Activated T-cell treated with anti-CD3 and anti-CD28 coated beads, Interleukin-2, amount 50 U/mL, for 4 hours (primary cell): ENCODE measurements at places on chromosomes 3 and 15. TPM values are rescaled to one million over a fixed set of nuclear protein-coding genes. Genes with fewer than 3 reads are reported as not detected.

GRCh38 chr3:150273396-150273795 lies 134.7 kb upstream of the TSC22D2 start:
- DNase-seq: no peak

DNA sequence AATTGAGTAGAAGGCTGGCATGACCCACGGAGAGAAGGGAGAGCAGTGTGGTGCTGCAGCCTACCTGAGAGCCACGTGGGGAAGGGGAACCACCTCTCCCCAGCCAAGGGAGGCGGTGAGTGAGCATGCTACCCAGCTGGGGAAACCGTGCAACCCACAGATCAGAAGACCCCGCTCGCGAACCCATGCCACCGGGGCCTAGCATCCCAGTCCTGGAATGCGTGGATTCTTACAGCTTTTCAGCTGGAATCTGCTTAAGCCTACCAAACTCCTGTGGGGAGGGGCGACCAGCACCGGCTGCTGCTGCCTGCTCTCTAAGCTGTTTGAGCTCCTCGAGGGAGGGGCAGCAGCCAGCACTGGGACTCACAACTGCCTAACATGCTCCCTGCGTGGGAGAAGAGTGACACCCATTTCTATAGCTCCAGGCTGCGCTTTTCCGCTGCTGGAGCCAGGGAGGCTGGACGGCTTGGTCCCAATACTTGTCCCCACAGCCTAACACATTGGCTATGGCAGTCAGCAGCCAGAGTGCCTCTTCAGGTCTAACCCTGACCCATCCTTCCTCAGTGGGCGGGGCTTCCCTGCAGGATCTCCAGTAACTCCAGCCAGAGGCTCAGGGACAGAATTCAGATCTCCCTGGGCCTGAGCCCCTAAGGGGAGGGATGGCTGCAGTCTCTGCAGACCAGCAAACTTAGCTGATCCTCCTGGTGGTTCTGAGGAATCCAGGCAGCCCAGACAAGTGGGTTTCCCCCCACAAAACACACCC lies 20.0 kb upstream of the TEX55 start:
- no peak for DNase-seq

GRCh38 chr3:128584412-128585020 lies 66.1 kb downstream of the RPN1 start:
- no peak for DNase-seq

DNA sequence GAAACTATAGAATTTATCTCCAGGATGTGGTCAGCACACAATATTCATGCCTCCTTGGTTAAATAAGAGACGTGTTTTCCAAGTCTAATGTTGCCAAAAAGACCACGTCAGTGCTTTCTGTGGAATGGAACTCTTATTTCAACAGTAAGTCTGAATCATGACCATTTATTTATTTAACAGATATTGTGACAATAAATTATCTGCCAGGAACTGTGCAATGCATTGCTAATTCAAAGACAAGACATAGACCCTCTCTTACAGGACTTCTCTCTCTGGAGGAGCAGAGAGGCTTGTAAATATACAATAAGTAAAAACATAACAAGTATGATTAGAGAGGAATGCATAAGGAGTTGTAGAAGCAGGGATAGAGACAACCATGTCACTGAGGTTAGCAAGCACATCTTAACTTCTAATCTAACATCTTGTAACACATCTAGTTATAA lies 227.5 kb downstream of the DTWD1 start:
- no peak for DNase-seq

GRCh38 chr3:43764056-43764455 lies 73.3 kb downstream of the ABHD5 start:
- no peak for DNase-seq

GRCh38 chr3:12931273-12931905 lies 90.0 kb upstream of the RPL32 start:
- DNase-seq: no peak

DNA sequence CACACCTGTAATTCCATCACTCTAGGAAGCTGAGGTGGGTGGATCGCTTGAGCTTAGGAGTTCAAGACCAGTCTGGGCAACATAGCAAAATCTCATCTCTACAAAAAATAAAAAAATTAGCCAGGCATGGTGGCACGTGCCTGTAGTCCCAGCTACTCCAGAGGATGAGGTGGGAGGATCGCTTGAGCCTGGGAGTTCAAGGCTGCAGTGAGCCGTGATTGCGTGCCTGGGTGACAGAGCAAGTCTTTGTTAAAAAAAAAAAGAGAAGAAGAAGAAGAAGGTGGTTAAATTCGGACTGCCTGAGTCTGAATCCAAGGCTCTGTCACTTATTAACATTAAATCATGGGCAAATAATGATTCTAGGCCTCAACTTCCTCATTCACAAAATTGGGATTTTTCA lies 51.0 kb downstream of the EOMES start:
- no peak for DNase-seq

GRCh38 chr3:48118322-48118721 lies 69.9 kb downstream of the CDC25A start:
- no peak for DNase-seq

GRCh38 chr15:69973102-69973714 lies 124.5 kb downstream of the TLE3 start:
- DNase-seq: no peak

DNA sequence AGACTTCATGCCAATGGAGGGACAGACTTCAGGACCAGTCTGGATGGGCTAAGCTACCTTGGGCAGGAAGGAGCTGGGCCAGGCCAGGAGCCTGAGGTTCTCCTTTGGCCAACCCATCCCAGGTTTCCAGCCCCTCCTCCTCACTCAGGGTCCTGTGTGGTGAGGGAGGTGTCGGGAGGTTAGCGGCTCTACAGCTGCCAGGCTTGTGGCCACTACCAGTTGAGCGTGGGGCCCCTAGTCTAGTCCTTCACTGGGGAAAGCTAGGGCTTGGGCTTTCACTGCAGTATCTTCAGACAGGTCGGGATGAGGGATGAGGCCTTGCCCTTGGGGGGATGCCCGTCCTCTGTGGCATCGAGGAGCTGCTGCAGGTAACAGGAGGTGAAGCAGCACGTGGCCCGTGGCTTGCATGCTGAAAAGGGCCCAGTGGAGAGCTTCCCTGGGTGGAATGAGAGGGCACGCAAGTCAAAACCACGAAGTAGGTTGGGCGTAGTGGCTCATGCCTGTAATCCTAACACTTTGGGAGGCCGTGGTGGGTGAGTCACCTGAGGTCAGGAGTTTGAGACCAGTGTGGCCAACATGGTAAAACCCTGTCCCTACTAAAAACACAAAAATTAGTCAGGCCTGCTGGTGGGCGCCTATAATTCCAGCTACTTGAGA lies 8.5 kb upstream of the FANCD2 start:
- no peak for DNase-seq

- no peak for DNase-seq
Observed at GRCh38 chr3:143584474-143584873, 263.8 kb downstream of the SLC9A9 start.

The NOX5 gene
- not detected for total RNA-seq

GRCh38 chr3:44554626-44555592 lies at the start of gene ZKSCAN7:
Gene ZKSCAN7, plus strand, starts transcription at chr3:44555193. Its CDS starts 1,855 bp downstream, at chr3:44557048.
- DNase-seq: peak; percentile 50

The FBXO40 gene
- total RNA-seq: not detected

The SGO1 gene
- total RNA-seq: 6.5 TPM

DNA sequence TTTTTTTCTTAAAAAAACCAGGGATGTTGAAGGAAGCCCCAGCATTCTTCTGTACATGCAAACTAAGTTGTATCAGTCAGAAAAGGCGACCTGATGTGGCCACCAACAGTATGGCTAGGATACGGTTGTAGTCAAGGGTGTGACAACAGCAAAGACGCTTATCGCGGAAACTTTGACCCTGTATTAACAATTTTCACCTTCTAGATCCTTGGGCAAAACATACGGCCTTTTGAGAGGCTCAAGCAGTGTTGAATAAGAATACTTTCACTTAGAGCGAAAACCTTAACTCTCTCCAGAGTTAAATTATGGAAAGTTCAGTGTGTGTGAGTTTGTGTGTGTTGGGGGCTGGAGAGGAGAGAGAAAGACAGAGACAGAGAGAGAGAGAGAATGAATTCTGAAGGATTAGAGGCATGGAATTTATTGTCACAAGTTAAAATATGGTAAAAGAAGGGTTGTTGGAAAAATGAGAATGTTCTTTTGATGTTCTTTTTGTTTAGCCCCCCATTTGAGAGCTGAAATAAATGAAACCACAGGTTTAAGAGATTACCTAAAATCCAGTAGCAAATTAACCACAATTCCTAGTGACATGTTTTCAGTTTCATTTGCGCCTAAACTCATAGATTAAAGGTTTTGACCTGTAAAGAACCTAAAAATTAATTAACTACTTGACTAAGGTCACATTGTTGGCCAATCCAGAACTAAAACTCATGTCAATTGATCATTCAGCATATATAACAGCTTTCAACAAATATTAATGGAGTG lies 9.2 kb downstream of the ALCAM start:
- no peak for DNase-seq

DNA sequence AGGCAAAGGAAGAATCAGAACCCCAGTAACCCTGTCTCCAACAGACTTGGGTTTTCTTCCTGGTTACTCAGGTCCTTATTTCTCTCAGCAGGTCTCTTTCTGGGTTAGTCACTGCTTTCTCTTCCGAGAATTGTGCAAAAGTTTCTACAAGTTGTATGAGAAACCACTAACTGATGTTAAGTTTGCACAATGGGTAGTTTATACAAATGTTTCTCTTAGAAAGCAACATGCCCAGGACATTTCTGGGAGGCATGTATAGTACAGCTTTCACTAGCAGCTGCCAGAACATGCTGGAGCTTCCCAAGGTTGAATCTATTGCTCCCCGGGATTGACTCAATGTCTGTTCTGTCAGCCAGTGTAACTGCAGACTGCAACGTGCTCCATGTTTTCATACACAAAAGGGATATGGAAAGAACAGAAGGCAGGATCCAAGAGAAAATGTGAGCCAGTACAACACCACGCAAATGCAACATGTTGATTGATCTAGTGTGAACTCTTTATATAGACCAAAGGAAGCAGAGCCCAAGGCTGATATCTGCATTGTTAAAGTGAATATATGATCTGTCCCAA lies 887.8 kb downstream of the MCTP2 start:
- DNase-seq: no peak

GRCh38 chr3:148648685-148649352 lies 48.9 kb upstream of the AGTR1 start:
- no peak for DNase-seq

The EXD1 gene
- not detected for total RNA-seq

- DNase-seq: no peak
Observed at GRCh38 chr3:130699765-130700164, 46.9 kb downstream of the PIK3R4 start.

The LRRC2 gene
- 0.03 TPM for total RNA-seq

DNA sequence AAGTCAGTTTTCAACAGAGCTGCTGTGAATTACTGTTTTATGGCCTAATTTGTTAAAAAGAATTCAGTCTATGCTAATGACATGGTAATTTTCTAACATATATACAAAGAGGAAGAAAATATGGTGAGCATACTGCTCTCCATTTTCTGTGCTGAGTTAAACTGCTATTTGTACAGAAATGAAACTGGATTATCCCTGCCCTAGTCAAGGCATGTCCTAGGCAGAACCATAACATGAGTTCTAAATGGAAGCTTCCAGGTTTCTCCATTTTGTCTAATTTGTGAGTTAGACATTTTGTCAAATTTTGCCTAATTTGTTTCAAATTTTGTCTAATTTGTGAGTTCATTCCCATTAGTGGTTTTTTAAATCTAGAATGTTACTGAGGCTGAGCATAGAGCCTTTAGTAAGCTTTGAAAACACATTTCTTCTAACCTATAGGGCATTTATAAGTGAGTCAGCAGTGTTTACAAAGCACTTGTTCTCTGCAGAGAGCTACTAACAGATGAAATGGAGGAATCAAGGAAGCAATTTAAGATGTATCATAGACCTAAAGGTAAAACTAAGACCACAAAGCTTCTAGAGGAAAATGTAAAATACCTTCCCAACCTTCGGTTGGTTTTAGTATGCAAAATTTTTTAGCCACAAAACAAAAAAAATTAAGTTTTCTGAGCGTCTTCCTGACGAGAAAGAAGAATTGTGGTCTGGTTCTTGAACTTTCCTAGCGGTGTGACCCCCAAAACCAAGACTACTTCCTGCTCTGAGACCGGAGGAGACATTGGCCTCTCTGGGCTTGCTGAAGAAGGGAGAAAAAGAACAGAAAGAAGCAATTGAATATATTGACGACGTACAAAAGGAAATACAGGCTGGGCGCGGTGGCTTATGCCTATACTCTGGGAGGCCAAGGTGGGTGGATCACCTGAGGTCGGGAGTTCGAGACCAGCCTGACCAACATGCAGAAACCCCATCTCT lies 9.8 kb downstream of the P2RY14 start:
- no peak for DNase-seq

The FBN1 gene
- 0.22 TPM for total RNA-seq

DNA sequence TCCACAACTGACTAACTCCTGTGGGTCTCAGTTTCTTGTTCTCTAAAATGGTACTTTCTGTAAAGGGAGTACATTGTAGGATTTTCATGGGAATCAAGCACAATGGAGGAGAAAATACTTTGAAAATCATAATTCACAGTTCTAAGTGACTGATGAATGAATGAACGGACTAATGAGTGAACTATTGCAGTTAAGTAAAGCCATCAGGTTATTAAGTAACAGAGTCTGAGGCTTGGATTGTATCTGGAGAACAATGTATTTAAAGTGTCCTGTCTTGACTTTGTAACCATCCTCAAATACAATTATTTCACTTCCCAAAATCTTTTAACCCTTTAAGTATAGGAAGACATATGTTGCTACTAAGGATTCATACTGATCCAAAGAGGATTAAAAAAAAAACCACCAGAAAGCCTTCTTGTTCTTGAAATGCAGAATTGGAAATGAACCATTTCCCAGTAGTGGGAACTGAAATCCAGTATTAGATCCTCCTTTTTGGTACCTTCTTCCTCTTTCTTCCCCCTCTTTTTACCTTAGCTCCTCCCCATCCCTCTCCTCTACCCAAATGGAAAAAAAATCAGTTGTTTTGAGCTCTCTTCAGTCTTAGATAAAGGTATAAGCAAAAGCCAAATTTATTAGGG lies 13.2 kb upstream of the BCL6 start:
- no peak for DNase-seq

The KLHDC8B gene
- 3.5 TPM for total RNA-seq

The MAN2C1 gene
- 216 TPM for total RNA-seq

The CCDC9B gene
- total RNA-seq: 0.13 TPM

GRCh38 chr15:64635499-64636495 lies 139.6 kb downstream of the RBPMS2 start:
- DNase-seq: no peak

The NISCH gene
- total RNA-seq: 60.2 TPM

- DNase-seq: no peak
Observed at GRCh38 chr3:123653221-123653682, 68.4 kb upstream of the HACD2 start.

- DNase-seq: no peak
Observed at GRCh38 chr3:127783642-127784160, 38.6 kb downstream of the MGLL start.
